ENCODE measurements at places on chromosomes 5 and 9.

- DNase-seq = no peak
These were observed 918.3 kb downstream of the DTWD2 start for GRCh38 chr5:118070041-118070440.

- DNase-seq = no peak
These were observed 512.6 kb downstream of the RAB3C start for GRCh38 chr5:59095480-59095879.

DNA sequence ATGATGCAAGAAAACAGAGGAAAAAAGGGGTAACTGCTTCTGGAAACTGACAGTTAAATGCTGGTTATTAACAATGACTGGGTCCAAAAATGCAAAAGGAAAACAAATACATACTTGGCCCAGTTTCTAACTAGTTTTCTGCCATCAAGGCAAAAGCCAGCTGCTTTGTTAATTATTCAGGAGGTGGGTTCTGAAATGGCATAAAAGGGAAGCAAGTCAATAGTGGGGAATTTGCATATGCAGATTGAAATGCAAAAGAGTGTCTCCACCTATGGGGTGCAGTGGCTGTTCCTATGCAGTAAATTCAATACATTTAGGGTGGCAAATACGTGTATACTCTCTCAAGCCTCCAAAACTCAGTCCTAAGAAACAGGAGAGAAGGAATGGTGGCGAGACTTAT, 33.4 kb downstream of the BARHL1 start:
- DNase-seq = no peak

DNA sequence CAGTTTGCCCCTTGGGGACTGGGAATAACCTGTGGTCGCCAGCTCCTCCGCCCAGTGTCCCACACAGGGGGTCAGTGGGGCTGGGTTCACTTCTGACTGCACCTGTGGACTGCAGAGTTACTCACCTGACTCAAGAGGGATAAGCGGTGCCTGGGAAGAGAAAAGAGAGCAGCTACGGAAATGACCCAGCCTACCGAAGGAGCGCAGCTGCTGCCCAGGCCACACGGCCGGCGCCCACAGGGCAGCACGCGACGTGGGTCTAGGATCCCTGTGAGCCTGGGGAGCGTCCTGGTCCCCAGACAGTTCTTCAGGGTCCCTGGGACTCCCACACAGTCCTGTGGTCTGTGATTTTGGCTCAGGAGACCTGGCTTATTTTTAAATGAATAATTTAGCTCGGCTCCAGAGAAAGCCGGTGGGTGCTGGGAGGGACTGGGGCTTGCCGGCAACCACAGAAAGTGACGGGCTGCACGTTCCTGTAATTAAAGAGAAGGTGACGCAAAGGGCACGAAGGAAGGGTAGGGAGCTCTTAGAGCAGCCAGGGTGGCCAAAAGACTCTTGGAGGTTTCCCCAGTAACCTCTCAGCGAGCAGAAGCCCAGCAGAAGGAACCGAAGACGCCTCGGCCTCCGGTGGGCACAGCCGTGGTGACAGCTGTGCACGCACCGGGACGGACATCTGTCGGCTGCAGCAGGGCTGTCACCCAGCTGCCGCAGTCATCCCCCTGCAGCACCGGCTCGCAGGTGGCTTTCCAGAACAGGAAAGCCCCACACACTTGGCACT, 97.5 kb upstream of the FCN2 start:
- no peak for DNase-seq

DNA sequence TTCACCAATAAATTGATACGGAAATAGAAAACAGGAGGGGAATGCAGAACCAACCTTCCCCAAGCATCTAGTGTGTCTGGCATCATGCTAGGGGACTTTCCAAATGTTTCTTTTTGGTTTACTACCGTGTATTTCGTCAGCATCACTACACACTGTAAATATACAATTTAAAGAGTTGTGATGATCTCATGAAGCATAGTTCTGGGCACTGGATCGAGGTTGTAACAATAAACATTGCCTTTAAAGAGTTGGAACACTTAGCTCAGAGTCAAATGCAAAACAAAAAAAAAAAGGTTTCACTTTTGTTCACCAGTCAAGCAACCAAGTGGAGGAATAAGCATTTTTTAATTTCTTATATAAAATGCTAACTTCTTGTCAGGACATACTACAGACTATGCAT, 2.9 kb upstream of the SCAI start:
- no peak for DNase-seq

- peak; percentile 43 for DNase-seq
These were observed 14.2 kb downstream of the IL4 start for GRCh38 chr5:132687995-132688394.

DNA sequence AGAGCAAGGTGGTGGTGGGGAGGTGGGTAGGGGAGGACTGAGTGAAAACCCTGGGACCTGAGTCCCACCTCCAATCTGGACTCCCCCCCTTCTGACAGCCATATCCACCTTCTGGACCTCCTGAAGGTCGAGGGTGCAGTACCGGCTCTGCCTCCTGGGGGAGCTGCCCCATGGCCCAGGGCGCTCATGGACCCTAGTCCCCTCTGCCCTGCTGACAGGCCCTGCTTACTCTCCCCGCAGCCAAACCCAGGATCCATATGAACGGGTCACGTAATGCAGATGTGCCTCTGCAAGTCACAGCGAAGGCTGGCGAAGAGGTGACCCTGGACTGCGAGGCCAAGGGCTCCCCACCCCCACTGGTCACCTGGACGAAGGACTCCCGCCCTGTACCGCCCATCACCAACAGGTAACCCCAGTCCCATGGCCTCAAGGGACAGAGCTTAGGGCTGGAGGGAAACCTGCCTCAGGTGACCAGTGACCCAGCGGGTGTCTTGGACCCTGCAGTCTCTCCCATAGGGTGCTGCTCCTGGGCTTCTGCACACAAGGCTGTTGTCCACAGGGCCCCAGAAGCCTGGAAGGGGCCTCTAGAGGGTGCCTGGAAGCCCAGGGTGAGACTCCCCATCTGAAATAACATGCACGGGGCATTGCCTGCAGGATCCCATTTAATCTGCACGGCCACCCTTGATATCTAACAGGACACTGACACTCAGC, 61.7 kb downstream of the HMCN2 start:
- no peak for DNase-seq

GRCh38 chr9:91220491-91221135, 141.1 kb downstream of the AUH start:
- DNase-seq = no peak

- no peak for DNase-seq
These were observed 1587.7 kb upstream of the NUDT12 start for GRCh38 chr5:105150323-105150722.

- DNase-seq = no peak
These were observed 739.5 kb upstream of the GRAMD2B start for GRCh38 chr5:125683669-125684068.

DNA sequence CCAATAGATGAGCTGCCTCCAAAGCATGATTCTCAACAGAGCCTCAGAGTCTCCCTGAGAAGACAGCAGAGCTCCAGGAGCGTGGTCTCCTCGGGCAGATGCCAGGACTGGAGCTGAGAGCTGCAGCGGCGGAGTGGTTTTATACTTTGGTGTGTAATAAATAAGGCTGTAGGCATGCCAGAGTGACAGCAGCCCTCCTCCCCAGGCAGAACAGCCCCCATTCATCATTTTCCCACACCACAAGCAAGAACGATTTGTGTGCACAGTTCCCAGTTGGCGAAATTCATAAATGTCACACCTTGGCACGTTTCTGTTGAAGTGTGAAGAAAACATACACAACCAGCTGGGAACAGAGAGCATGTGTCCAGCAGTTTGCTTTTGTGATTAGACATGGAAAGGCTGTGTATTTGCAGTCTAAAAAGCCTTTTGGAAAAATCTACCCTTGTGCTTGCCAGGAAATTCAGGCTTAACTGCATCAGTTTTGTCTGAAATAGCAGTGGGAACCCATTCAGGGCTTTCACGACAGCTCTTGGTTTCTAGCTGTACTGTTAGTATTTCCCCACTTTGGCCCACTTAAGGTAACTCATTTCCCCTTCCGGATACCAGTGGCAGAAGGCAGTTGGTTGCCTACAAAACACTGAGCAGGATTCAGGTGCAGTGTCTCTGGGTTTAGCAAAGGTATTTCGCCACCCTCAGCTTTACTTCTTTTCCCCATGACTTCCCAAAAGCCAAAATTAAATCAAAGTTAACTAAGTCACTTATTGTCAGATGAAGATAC, at the start of gene C1QTNF3:
Gene C1QTNF3, minus strand, starts transcription at position 115 of the 778 bp plus-strand sequence. Its CDS starts 88 bp downstream, at position 27.
- DNase-seq = no peak

DNA sequence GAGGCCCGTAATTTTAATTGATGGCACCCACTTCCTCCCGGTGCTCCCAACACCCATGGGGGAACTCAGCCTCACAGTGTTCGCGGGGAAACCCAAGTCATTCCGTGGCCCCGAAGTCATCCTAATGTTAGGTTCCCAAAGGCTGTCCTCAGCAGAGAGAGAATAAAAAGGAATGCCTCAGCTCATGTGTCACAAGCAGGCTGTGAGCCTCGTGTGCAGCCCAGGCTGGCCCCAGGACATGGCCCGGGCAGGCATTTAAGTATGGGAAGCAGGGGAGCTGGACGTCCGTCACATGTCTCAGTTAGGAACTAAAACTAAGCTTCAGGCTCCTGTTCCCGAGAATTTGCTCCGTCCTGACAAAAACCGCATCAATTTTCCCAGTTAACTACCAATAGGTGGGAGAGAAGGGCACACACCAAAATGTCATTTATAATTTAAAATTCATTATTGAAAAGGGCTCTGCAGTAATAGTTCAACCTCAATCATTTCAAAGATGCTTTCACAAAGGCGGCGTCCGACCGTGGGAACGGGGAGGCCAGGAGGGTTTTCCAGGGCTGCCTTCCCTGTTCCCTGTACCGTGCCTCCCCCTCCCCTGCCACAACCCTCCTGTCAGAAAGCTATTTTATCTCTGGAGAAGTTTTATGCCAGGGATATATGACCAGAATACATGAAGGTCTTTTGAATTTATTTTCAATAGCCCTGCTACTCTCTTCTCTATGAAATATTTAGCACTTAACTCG, 137.3 kb downstream of the FSTL4 start:
- DNase-seq = no peak

- no peak for DNase-seq
These were observed 36.4 kb upstream of the DAB2 start for GRCh38 chr5:39461007-39461682.

DNA sequence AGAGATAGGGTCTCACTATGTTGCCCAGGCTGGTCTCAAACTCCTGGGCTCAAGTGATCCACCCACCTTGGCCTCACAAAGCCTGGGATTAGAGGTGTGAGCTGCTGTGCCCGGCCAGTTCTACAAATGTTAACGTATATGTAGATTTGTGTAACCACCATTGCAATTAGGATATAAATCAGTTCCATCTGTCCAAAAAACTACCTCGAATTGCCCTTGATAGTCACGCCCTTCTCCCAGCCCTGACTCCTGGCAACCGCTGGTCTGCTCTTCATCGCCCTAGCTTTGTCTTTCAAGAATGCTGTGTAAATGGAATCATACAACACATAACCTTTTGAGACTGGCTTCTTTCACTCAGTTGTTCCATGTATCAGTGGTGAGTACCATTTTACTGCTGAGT, 46.1 kb upstream of the PPARGC1B start:
- DNase-seq = no peak

GRCh38 chr5:94702729-94703128, 84.3 kb downstream of the SLF1 start:
- DNase-seq = no peak

DNA sequence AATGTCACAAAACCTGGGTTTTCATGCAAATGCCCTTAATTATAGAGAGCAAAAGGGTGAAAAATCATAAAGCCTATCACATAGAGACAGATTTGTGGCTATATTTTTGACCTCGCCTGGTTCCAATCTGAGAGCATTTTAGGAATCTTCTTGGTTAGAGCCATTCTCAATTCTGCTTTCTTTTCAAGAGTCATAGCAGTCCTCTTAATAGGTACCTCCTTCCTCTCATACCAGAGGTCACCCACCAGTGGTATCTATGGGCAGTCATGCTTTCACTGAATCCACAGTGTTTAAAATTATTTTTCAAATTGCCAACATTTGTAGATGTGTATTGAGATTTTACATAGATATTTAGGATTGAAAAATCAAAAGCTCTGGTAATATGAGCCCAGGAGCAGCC, 215.5 kb downstream of the DAB2IP start:
- DNase-seq = no peak

DNA sequence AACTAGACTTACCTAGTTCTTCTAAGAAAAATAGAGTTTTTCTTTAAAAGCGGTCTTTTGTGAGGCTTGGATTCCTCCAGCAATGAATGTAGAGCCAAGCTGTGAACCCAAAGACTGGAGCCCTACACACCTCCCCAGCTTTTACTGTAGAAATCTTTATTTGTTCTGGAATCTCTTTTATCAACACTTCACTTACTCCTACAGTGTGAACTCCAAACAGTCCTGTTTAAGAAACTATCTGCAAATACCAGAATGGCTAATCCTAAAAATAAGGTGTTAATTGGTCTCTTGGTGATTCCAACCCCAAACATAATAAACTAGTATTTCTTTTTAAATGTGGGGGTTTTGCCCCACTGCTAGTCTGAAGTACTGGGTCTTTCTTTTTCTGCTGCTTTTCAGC, 103.9 kb downstream of the ENC1 start:
- DNase-seq = no peak

- DNase-seq = no peak
These were observed 171.3 kb downstream of the SLC28A3 start for GRCh38 chr9:84169240-84169639.

DNA sequence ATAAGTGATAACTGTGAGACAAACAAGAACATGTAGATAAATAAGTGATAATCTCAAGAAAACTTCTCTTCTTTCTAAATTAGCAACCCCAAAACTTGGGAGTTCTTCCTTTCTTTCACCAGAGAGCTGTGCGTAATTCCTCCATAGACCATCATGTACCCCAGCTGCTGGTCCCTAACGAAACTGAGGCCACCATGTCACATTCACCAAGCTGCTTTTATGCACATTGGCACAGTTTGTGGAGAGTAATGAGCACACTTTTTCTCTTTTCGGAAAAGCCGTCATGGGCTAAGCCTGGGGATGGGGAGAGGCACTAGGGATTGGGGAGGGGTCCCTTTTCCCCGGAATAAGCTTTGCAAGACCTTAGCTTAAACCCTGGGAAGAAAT, 561.4 kb downstream of the BNC2 start:
- no peak for DNase-seq

DNA sequence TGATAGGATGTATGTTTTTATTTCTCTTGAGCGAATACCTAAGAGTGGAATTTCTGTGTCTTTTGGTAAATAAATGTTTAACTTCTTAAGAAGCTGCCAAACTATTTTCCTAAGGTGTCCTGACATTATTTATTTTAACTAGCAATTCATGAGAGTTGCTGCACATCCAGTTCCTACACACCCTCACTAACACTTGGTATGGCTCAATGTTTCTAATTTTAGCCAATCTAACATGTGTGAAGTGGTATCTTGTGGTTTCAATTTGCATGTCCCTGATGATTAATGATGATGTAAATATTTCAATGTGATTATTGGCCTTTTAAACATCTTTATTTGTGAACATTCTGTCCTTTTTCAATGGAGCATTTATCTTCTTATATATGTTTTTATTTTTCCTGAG, 2095.5 kb upstream of the C9orf72 start:
- DNase-seq = no peak

GRCh38 chr5:32298059-32298415, 14.7 kb downstream of the MTMR12 start:
- no peak for DNase-seq

GRCh38 chr9:80222466-80223169, 650.9 kb downstream of the TLE4 start:
- DNase-seq = no peak

Measured in T-helper 22 cell (primary cell).